Fibroblast of the conjunctiva (primary cell): ENCODE measurements at places on chromosomes 2 and 18.

- DNase-seq = no peak
Measured at GRCh38 chr2:144470334-144470733, 49.6 kb downstream of the ZEB2 start.

GRCh38 chr2:174800436-174801205 lies 36.3 kb upstream of the CHRNA1 start:
- no peak for DNase-seq

DNA sequence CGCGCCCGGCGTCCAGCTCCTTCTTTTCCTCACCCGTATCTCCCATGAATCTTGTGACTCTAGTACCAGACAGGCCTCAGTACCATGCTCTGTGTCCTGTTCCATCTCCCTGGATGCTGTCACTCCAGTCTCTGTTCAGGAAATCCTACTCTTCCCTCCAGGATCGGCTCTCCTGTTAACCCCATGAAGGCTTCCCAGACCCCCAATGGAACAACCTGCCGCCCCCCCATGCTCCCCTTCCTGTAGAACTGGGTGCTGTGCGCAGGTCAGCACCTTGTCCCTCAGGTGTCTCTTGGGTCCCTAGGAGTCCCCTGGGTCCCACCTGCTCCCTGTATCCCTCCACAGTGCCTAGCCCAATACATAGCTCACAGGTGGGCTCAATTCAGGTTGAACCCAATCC lies 41.3 kb downstream of the MYCN start:
- no peak for DNase-seq

DNA sequence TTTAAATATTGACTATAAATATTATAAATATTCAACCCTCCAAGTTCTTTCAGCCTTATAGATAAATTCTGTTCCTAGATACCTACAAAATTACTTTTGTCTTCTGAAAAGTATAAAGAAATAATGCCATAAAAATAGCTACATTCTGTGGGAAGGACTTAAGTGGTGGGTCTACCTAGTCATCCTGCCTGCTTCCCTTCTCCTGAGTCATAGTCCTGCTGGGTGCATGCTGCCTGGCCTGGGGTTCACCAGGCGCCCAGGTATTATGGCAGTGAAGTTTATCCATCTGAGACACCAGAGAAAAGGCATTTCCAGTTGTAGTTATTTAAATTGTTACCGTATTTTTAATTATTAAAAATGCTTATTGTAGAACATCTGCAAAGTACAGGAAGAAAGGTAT lies 167.5 kb downstream of the SLC39A10 start:
- DNase-seq = no peak

DNA sequence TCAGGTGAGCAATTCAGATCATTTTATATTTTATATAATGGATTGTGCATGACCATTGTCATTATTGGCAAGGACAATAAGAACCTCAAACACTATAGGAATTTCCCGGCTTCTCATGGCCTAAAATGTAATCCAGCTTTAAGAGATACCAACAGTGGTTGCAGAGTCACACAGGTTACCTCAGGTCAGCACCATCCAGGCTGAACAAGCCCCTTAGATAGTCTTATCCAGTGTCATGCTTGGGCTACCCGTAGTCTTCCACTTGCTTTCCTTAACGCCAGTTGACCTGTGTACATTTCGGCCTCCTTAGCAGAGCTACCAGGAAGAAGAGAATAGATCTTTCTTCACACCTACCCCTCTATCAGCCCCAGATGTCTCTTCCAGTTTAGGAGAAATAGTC lies 293.3 kb upstream of the SYT4 start:
- DNase-seq = no peak

- DNase-seq = no peak
Measured at GRCh38 chr2:101197215-101197745, 46.1 kb upstream of the TBC1D8 start.

DNA sequence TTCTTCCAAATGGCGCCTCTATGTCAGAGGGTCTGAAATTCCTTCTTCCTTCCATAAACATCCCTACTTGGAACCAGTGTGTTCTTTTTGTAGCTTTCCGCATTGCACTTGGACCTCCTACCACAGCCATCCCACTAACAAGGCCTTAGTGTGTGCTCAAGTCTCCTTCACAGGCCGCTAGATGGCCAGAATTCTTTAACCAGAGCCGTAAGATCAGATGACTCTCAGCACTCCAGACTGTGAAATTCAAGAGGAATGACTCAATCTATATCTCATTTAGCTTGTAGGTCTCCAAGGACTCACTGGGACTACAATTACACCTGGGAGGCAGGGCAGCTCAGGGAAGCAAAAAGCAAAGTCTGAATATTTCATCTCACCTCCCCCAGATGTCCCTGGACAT lies 298.9 kb downstream of the EIPR1 start:
- no peak for DNase-seq

GRCh38 chr2:96259497-96259921 lies 6.3 kb downstream of the TMEM127 start:
- DNase-seq = no peak

DNA sequence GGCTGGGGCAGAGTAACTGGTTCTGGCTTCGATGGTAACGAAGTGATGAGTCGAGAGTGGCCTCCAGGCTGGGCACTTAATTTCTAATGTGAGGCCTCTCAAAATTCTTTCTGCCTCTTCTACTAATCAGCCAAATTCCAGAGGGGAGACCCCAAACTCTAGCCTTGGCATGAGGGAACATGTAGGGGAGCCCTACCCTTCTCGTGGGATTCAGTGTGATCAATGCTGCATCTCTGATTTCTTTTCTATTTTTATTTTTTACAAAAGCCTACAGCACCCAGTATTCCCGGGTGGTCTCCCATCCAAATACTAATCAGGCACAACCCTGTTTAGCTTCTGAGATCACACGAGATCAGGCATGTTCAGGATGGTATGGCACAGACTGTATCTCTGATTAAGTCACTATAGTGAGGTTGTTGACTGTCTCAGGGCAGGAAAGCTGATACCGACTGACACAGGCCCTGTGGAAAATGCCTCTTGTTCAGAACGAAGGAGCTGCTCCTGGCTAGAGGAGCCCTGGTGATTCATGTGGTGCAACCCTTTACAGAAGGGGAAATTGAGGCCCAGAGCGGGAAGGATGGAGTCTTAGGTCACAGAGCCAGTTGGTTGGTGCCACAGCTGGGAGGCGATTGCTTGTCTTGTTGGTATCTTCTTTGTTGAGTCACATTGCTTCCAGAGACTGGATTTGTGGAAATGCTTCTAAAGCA lies 126.3 kb upstream of the HS6ST1 start:
- no peak for DNase-seq

DNA sequence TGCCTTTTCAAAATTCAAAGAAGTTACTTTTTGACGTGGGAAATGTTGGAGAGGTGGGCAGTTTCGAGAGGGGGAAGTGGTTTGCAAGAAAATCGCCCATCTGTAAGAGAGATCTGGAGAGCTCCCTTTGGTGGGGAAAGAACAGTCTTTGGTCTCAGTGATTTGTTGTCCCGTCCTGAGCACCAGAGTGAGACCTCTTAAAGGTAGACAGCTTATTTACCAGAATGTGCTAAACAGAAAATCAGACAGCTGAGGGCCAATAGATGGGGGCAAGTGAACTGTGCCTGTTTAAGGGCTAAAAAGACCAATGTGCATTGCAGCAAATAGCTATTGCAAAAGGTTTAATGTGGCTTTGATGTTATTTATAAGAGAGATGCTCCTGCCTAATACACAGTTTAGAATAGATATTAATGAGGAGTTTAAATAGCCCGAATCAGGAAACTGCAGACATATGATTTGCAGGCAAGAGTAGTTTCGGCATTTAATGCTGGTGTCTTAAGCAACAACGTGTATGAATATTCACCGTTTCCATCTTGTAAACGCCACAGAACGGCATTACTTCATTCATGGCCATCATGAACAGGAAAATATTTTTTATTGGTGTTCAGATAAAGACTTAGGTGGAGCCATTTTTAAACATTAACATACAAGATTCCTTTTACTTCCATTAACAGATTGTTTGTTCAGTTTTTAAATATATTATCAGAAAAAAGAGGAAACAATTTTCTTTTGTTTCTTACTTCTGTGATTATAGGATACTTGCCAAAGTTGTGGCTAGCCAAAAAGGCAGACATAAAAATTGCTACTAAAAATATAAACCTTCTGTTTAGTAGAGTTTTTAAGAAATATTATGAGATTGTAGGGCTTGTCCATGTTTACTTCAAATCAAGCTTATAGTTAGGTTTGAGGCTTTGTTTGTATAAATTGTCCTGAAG lies 29.6 kb downstream of the ARHGAP15 start:
- no peak for DNase-seq

DNA sequence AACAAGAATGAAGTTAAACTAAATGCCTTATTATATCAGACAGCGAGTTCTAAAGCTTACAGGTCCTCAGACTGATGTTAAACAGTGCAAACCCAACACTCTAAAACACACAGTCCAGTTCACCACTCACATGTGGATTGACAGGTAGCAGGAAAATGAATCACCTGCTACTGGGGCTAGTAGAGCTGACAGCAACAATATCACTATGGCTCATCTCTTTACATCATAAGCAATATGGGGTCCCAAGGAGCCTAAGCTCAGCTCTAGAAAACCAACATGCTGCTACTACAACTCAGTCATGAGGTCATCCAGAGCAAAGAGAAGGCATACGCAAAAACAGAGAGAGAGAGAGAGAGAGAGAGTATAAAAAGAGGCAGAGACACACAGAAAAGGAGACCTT lies 145.4 kb downstream of the NBAS start:
- DNase-seq = no peak

- DNase-seq = no peak
Measured at GRCh38 chr2:102634831-102635241, 15.5 kb downstream of the SLC9A2 start.

GRCh38 chr18:23986600-23987359 lies 27.8 kb upstream of the TTC39C start:
- no peak for DNase-seq

DNA sequence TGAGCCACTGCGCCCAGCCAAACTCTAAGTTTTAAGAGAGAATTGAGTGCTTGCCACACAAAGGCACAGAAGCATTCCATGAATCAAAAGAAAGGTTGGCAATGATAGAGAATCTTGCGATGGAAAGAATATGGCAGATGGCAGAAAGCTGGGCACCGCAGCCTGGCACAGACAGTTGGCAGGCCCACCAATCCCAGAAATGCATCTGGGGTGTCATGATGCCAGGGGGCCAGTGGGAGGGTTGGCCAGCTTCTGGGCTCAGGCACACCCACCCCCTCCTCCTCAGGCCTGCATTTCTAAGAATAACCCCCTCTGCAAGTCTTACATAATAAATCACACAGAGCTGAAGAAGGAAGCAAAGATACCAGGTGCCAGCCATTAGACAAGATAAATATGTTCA lies 19.6 kb downstream of the ZNF2 start:
- no peak for DNase-seq

- no peak for DNase-seq
Measured at GRCh38 chr2:112876971-112877361, 34.0 kb upstream of the IL37 start.

DNA sequence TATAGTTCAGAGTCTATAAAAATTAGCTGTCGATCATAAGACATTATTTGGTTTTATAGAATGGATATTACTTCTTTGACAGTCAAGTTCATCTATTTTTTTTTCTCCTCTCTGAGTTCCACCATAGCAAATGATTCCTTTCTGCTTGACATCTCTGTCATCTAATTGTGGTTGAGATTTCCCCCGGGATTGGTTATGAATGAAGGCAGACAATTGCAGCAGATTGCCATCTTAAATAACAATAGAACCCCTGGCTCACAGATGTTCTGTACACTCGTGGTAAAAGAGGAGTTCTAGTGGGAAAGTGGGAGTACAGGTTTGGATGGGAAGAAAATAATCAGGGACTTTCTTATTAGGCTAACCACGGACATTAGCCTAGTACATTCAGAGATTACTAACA lies 292.1 kb upstream of the NRXN1 start:
- no peak for DNase-seq

GRCh38 chr18:21303895-21304294 lies 61.9 kb downstream of the GREB1L start:
- DNase-seq = no peak

DNA sequence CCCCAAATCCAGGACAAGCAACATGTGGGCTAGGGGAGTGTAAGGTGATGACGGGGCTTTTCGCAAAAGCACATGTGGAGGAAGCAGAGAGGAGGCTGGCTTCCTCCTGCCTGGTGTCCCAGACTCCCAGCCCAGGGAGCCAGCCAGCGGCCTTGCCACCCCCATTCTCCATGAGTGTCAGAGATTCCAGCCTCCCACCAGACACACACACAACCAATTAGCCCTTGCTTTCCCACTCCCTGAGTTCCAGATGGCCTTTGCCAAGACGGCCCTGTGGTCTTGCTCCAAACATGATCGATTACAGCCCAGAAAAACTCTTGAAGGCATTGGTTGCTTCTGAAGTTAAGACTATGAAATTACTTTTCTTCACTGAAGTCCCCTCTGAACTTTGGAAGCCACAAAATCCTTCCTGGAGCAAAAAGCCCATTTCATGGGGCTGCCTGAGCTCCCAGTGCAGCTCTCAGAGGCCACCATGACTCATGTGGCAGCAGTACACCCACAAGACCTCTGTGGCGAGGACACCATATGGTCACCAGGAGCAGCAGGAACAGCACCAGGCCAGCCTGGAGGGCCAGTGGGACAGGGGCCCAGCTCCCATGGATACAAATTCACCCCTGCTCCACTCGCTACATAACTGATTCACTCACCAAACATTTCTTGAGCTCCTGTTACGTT lies 69.1 kb upstream of the PID1 start:
- DNase-seq = no peak

DNA sequence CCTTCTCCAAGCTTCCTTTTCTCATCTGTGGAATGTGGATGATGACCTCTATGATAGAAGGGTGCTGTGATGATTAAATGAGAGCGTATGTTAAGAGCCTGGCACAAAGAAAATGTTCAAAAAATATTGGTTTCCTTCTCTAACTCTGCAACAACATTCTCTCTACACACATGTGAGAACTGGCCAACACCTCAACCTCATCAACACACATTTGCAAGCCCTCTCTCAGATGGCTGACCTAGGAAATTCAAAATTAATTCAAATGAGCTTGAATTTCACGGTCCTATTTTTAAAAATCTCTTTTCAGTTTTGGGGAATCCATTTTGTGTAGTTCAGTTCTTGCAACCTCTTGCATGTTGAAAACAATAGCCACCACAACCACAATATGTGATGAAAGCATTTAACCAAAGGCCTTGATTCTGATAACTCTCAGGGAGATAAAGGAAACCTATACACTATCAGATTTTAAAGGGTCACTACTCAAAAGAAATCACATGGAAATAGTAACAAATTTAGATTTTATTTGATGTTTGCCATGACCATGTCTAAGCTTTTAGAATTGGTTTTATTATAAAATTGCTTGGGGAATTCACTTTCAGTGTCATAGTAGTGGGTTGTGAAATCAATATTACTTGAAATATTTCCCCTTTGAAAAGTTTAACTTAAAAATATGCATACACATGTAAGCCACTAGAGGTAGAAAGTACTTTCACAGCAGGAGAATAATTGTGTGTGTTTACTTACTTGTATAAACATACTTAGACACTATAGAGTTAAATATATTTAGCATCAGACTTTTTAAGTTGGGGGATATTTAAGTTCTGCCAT lies 16.6 kb upstream of the NABP1 start:
- DNase-seq = no peak

GRCh38 chr2:42977270-42978174 lies 185.1 kb upstream of the HAAO start:
- no peak for DNase-seq

- no peak for DNase-seq
Measured at GRCh38 chr18:58668211-58668610, 3.1 kb upstream of the MALT1 start.
